ENCODE measurements at places on chromosomes 12 and 14.

DNA sequence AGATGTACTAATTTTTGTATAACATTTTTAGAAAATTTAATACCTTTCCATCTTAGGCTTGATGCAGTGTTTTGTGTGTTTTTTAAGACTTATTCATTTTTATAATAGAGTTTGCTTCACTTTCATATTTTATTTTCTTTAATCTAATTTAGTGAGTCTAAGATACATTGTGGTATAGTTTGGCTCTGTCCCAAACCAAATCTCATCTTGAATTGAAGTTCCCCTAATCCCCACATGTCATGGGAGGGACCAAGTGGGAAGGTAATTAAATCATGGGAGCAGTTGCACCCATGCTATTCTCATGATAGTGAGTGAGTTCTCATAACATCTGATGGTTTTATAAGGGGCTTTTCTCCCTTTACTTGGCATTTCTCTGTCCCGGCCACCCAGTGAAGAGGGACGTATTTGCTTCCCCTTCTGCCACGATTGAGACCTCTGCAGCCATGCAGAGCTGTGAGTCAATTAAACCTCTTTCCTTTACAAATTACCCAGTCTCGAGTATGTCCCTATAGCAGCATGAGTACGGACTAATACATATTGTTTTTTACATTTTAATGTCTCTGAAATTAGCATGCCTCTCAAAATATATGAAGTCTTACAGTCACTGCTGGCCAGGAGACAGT, 34.9 kb downstream of the GABARAPL1 start:
- DNase-seq = no peak

- DNase-seq = no peak
Measured at GRCh38 chr14:59394268-59394667, 70.9 kb downstream of the GPR135 start.

GRCh38 chr14:69887740-69888657, 8.8 kb downstream of the SMOC1 start:
- no peak for DNase-seq

DNA sequence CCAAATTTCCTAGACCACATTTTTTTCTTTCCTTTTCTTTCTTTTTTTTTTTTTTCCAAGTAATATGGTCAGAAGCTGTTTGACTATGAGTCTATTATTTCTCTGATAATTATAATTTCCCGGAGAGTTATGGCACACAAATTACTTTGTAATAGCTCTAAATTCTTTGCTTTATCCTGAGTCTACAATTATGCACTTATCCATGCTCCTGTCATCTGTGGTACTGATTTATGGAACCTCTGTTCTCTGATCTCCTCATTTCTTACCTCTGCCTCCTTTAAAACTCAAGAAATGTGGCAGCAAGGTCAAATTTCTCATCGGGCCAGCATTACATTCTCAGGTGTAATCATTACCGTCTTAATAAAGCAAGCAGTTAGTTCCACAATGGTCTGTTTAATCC, 282.1 kb downstream of the PAWR start:
- no peak for DNase-seq

- no peak for DNase-seq
Measured at GRCh38 chr12:16154990-16155389, 122.5 kb downstream of the SLC15A5 start.

DNA sequence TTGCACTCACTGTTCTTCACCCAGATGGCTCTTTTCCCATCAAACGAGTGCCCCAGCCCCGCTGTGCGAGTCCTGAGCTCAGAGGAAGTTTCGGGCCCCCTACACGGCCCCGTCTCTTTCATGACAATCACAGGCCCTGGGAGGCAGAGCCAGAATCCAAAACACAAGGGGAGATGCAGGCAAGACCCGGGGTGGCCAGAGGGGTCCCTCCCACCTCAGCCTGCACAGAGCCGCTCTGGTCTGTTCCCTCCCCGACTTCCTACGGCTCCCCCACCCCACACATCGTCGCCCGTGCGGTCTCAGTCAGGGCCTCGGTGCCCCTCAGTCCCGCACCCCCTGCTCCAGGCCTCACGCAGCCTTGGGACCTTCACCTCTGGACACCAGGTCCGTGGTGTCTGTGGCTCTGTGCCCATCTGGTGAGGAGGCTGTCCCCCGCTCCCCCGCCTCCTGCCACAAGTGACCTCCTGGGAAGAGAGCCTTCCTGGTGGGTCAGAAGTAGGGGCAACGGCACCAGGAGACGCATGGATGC, 8.9 kb downstream of the GPR132 start:
- no peak for DNase-seq

GRCh38 chr14:29536886-29537511, 390.6 kb downstream of the PRKD1 start:
- no peak for DNase-seq

GRCh38 chr14:20652996-20653975, 11.8 kb upstream of the OR6S1 start:
- peak; percentile 71 for DNase-seq

GRCh38 chr12:9872742-9873141, 3.6 kb upstream of the CLEC2B start:
- DNase-seq = no peak

DNA sequence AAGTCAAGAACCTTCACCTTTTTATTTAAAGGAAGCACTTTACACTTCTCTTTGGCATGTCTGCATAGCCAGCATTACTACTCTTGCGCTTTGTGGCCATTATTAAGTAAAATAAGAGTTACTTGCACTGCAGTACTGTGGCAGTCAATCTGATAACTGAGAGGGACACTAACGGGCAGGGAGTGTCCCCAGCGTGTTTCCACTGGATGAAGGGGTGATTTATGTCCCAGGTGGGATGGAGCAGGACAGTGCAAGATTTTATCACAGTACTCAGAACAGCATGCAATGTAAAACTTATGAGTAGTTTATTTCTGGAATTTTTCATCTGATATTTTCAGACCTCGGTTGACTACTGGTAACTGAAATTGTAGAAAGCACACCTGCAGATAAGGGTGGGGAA, 8.1 kb upstream of the M6PR start:
- DNase-seq = no peak

DNA sequence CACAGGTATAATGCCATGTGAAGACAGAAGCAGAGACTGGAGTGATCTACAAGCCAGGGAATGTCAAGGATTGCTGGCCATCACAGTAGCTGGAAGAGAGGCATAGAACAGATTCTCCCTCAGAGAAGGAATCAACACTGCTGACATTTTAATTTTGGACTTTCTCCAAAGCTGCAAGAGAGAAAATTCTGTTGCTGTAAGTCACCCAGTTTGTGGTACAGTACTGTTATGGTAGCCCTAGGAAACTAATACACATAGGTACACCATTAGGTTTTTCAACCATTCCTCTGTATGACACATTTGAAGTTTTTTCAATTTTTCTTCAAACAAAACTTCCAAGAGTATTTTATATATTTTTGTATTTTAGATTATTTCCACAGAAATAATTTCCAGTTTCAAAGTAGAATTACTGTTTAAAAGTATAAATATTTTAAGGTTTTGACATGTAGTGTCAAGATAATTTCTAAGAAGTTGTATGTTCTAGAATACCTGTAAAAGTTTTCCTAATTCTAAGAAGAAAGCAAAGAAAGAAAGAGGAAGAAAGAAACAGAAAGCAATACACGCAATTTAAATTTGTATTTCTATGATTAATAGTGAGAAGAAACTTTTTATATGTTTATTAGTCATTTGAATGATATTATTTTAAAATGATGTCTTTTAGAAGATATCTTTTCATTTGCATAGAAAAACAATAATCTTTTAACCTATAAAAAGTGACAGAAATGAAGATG, 64.9 kb upstream of the CATSPERB start:
- no peak for DNase-seq

- DNase-seq = no peak
Measured at GRCh38 chr14:34425095-34425851, 36.8 kb downstream of the SPTSSA start.

- no peak for DNase-seq
Measured at GRCh38 chr12:128083132-128083729, 183.7 kb upstream of the TMEM132C start.
